NCI-H1092 (cell line): ENCODE measurements at places on chromosomes 2 and 18.

- no peak for DNase-seq
Measured at GRCh38 chr2:24496959-24497358, 5.9 kb downstream of the NCOA1 start.

- no peak for DNase-seq
Measured at GRCh38 chr2:191786694-191787093, 60.2 kb downstream of the CAVIN2 start.

GRCh38 chr2:65070172-65070830 lies 14.1 kb downstream of the CEP68 start:
- DNase-seq, result no peak

DNA sequence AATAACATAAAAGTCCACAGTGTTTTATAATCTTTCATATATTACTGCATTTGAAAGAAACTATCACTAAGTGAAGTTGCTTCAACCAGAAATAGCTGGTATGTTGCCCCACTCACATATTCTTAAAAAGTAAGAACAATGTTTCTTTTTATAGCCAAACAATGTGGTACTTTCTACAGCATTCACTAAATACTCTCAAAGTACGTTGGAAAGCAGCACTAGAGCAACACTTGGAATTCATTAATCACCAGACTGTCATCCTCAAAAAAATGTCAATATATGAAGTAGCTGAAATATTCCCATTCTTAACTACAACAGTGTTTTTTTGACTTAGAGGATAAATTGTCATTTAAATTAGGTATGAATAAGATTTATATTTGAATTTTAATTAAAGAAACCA lies 32.8 kb downstream of the COBLL1 start:
- no peak for DNase-seq

GRCh38 chr18:64149916-64150438 lies 1.1 kb upstream of the LINC00305 start:
- DNase-seq, result no peak

DNA sequence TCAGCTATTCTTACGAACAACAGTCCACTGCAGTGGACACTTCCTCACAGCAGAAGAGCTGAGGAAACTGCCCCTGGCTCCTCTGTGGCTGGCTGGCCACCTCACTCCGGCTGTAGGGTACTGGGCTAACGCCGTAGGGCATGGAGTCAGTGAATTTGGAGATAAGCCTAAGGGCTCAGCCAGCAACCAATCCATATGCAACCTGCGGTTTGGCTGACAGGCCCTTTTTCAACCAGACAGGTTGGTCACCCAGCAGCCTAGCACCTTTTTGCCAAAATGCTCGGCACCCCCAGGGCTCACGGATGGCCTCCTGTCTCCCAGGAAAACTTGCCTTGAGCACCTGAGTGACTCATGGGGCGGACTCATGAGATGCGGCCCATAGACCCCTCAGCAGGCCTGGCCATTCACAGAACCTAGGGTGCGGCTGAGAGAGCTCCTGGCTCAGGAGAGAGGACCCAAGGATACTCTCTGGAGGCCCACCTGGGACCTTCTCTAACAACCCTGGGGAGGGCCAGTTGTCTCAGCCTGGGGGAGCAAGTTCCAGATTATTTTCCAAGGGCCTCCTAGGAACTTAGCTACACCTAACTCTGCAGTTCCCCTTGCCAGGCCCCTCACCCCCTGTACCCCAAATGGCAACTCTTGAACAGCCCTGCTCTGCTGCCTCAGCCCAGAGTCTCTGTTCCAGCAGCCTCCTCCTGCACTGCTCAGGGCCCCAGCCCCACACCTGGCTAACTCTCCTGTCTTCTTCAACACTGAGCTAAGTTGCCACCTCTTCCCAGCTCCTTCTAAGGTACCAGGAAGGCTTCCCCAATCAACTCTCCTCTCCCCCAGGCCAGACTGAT lies 252.1 kb downstream of the CYP26B1 start:
- no peak for DNase-seq

DNA sequence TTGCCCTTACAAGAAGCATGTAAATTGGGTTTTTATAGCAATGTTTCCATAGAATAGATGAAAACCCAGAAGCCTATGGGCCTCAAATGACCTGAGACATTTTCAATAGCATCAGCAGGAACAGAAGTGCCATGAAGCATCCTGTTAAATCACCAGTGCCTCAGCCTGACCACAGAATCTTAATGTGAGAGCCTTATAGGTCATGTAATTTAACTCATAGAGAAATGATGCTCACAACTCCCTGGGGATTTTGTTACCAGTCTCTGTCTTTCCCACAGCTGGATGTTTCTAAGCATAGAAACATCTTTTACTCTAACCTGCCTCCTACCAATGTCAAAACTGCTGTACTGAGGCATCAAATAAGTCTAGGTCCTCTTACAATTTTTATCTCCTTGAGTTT lies 295.8 kb upstream of the ACVR2A start:
- no peak for DNase-seq

- no peak for DNase-seq
Measured at GRCh38 chr18:73318739-73319479, 451.1 kb upstream of the NETO1 start.

- no peak for DNase-seq
Measured at GRCh38 chr2:205582366-205582765, 99.9 kb upstream of the NRP2 start.

GRCh38 chr2:236352761-236353593 lies 88.8 kb upstream of the ASB18 start:
- no peak for DNase-seq

- DNase-seq, result no peak
Measured at GRCh38 chr2:110167326-110168000, 37.4 kb downstream of the NPHP1 start.

- DNase-seq, result no peak
Measured at GRCh38 chr2:215358891-215359575, 47.2 kb downstream of the ATIC start.

GRCh38 chr18:54983041-54983686 lies 23.9 kb upstream of the CCDC68 start:
- DNase-seq, result peak; percentile 8
